ENCODE measurements at places on chromosomes 5 and 9.

GRCh38 chr9:14072850-14073249 lies 241.1 kb downstream of the NFIB start:
- DNase-seq, result no peak

- DNase-seq, result peak; percentile 35
These were observed 30.4 kb downstream of the RNF145 start for GRCh38 chr5:159178978-159179377.

GRCh38 chr5:57778501-57779091 lies 296.0 kb upstream of the ACTBL2 start:
- no peak for DNase-seq

DNA sequence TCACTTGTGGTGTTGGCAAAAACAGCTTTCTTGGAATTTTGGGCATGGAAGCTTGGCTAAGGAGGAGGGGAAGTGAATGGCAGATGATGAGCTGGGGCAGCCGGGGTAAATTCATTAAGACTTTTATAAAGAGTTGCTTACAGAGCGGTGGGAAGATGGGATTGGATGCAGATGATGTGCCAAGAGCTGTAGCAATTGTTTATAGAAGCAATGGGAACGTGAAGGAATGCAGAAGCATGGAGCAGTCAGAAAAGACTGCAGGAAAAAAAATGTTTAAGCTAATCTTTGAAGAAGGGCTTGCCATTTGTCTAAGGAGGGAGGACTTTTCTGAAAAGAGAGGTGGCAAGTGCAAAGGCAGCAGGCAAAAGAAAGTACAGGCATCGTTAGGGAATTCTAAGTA lies 86.6 kb upstream of the SHISAL2B start:
- DNase-seq, result no peak
